ENCODE measurements at places on chromosomes 4 and X.

DNA sequence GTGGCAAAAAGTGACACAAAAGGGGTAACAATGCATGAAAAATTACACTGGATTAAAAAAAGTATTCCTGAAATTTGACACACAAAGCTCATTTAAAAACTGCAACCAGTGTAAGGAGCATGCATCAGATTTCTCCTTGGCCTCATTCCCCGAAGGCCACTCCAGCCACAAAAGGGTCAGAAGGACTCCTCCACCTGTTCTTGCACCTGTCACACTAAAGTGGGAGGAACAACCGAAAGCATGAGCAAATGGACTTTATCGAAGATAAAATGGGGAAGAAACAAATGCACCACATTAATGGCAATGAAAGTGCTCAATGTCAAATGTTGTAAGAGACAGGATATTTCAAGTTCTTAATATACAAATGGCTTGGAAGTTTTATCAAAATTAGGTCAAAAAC, 88.2 kb downstream of the ADGRA3 start:
- no peak for DNase-seq

GRCh38 chr4:81997313-81997712, 376.5 kb downstream of the HNRNPD start:
- no peak for DNase-seq

DNA sequence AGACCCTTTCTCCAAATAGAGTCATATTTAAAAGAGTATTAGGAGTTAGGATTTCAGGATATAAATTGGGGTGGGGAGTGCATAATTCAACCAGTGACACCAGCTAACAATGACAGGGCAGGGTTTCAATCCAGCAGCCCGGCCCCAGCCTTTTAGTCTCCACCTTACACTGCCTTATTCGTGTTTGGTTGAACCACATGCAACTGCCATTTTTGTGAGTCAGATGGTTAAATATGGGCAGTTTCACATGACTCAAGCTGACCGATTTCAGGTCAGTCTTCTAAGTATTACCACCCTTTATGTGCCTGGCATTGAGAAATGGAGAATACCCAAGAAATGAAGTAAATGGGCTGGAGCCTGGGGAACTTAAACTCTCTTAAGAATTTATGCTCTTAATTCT, 102.8 kb downstream of the STOX2 start:
- DNase-seq, result no peak

- no peak for DNase-seq
Observed at GRCh38 chrX:45757272-45757671, 556.6 kb upstream of the DIPK2B start.

DNA sequence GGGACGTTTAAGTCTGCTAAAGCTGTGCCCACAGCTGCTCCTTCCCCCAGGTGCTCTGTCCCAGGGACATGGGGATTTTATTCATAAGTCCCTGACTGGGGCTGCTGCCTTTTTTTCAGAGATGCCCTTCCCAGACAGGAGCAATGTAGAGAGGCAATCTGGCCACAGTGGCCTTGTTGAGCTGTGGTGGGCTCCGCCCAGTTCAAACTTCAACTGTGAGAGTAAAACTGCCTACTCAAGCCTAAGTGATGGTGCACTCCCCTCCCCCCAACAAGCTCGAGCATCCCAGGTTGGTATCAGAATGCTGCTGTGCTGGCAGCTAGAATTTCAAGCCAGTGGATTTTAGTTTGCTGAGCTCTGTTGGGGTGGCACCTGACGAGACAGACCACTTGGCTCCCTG, 1371.4 kb downstream of the ADGRL3 start:
- no peak for DNase-seq

- no peak for DNase-seq
Observed at GRCh38 chr4:105265689-105266088, 119.0 kb downstream of the TET2 start.

DNA sequence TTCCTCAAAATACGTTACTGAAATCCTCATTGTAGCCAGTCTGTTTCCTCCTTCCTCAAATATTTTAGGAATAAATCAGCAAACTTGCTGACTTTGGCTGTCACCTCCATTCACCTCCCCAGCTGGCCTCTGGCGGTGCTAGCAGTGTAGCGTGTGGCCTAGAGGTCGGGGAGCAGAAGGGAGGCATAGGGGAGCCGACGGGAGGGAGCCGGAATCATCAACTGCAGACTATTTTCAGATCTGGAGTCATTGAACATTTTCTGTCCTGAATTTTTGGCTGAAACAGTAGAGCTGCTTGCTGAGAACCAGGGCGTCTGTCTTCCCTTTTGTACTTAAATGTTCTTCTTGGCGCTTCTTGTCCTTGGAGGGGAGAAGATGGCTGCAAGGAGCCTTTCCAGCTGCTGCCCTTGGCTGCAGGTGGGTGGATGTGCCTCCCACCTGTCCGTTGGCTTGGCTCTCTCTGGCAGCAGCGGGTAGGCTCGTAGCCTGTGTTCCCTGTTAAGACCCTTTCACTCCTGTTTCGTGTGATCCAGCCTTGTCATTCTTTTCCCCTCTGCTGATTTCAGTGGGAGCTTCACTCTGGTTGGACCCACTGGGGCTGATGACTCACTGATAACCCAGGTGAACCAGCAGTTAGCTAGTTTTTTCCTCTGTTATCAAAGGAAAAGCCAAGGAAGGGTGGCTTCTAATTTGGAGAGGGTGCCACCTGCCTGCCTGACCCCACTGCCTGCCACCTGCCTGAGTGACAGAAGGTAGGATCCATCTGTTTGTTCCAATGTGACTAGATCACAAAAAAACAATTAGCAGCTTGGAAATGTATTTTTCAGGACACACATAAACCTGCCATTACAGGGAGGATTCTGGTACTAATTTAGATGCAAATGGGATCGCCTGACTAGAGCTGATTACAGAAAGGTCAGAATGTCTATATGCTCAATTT, 135.9 kb downstream of the GATB start:
- DNase-seq, result no peak

GRCh38 chr4:28443371-28443770, 1582.7 kb downstream of the STIM2 start:
- no peak for DNase-seq

- DNase-seq, result no peak
Observed at GRCh38 chr4:8774071-8774470, 97.6 kb downstream of the HMX1 start.

DNA sequence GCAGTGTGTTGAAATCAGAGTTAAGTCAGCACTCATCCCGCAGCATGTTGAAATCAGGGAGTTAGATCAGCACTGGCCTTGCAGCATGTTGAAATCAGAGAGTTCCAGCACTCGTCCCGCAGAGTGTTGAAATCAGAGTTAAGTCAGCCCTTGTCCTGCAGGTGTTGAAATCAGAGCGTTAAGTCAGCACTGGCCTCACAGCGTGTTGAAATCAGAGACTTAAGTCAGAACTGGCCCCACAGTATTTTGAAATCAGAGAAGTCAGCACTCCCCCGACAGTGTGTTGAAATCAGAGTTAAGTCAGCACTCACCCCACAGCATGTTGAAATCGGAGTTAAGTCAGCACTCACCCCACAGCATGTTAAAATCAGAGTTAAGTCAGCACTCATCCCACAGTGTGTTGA, 10.9 kb upstream of the UVSSA start:
- no peak for DNase-seq

GRCh38 chr4:140102421-140102820, 51.6 kb downstream of the MAML3 start:
- DNase-seq, result no peak

DNA sequence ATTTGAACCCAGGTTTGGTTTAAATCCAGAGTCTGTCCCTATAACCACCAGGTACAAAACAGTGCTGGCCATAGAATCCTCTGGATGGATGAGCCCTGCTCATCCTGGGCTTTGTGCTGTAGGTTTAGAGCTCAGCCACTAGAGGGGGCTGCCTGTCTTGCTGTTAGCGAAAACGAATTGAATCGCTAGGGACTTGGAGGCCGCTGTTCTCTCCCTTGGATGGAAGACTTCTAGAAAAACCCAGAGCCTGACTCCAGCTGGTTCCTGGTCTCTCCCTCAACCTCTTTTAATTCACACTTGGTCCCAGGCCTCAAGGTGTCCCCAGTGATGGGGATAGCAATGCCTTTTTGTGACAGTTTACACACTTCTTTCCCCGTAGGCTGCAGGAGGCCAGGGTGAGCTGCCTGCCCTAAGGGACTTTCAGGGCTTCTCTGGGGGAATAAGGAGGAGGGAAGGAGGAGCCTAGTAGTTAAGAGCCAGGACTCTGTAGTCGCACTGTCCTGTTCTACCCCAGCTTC, 8.7 kb downstream of the RIPPLY1 start:
- no peak for DNase-seq

GRCh38 chr4:8868321-8869001, 3.2 kb downstream of the HMX1 start:
- no peak for DNase-seq

GRCh38 chr4:71201057-71201456, 137.8 kb upstream of the SLC4A4 start:
- no peak for DNase-seq

DNA sequence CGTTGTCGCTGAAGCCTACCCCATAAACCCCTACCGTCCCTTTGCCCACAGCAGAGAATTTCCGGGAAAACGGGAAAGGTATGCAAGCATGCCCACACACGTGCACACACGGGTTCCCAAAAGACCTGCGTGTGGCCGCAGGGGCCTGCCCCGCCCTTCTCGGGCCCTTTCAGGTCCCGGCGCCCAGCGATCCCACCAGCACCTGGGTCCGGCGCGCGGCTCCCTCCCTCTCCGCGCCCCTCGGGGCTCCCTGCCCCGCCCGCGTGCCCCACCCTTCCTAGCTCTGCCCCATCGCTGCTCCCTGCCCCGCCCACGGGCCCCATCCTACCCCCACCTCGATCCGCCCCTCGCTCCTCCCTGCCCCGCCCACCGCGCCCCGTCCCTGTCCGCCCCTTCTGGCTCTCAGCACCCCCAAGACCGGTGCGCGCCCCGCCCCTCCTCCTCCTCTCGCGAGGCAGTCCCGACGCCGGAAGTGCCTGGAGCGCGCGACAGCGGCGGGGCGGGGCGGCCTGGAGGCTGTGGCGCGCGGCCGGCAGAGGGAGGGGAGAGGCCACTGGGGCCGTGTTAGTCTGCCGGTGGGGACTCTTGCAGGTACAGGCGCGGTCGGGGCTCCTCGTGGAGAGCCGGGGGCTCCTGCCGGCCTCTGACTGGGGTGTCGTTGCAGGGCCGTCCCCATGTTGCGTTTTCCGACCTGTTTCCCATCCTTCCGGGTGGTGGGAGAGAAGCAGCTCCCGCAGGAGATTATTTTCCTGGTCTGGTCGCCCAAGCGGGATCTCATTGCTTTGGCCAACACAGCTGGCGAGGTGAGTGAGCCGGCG, at the start of gene ANAPC4:
Gene ANAPC4 (plus strand): TSS at position 510 of the 818 bp plus-strand sequence. CDS start 165 bp downstream, at position 675.
- peak; percentile 80 for DNase-seq

DNA sequence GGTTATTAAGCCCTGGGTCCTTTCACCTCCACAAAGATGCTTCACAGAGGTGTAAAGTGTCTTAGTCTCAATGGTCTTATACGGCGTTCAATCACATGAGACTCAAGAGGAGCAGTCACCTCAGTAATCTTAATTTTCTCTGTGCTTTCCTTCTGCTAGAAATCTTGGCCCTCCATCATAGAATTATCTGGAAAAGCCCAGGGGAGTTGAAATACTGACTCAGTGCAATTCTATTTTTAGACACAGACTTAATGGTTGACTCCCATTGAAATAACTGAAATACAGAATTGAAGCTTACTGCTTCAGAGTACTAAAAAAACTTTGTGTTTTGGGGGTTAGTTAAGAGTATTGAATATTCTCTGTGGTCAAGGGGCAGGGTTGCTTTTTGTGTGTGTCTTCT, 94.5 kb upstream of the IL15 start:
- no peak for DNase-seq

GRCh38 chr4:74018771-74019170, 19.7 kb downstream of the CXCL3 start:
- no peak for DNase-seq

- DNase-seq, result no peak
Observed at GRCh38 chrX:104315555-104315954, 60.8 kb upstream of the ESX1 start.

GRCh38 chrX:40415675-40416074, 165.1 kb upstream of the ATP6AP2 start:
- no peak for DNase-seq

- DNase-seq, result no peak
Observed at GRCh38 chr4:22531311-22532019, 15.6 kb upstream of the ADGRA3 start.

DNA sequence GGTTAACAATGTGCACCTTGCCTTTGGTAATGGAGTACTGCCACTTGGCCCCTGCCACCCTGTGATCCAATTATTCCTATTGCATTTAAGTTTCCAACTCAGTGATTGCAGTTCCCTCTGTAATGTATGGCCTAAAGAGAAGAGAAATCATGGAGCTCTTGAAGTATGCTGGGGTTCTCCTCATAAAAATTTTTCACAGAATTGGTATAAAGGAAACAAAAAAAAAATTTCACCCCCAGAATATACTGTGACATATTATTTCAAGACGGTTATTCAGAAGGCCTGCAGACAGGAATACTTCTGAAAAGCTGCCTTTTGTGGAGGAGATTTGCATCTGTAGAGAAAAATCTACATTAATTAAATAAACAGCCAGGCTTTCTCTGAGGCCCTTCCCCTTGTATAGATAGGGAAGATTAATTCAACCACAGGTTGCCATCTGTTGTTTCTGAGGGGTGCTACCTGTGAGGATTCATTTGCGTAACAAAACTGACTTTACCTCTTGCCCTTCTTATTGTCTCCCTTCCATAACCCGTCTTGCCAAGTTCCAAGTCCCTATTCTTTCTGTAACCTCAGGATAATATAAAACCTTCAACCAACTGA, 94.8 kb upstream of the LANCL3 start:
- DNase-seq, result no peak

- no peak for DNase-seq
Observed at GRCh38 chrX:110317061-110317819, 645 bp downstream of the AMMECR1 start.

DNA sequence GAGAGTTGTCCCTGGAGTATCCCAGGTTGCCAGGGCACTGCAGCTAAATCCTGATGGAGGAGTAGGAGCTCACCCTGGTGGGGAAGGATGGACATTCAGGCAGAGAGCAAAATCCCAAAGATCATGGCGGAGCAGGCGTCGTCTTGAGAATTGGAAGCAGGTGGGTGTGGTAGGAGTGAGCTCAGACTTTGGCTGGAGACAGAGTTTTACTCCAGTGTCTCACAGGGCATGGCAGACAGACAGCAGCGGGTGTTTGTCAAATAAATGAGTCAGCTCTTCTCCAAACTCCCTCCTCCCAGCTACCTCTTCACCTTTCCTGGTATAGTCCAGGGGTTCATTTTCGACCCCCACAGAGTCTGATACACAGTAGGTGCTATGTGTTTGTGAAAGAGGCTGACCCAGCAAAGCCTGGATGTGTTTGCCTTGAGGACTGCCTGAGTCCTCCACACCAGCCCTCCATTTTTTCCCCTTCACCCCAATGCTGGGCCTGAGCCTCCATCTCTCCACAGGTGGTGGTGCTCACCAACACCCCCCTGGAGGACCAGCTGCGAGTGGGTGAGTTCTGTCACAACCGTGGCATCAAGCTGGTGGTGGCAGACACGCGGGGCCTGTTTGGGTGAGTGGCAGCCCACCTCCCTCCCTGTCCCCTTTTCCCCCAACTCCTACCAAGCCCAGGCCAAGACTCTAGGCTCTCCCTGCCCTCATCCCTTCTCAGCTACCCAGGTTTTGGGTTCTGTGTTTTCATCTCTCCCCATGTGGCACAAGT, 6.9 kb downstream of the UBA1 start:
- DNase-seq, result no peak

GRCh38 chrX:88437563-88437962, 309.5 kb upstream of the CPXCR1 start:
- no peak for DNase-seq

- DNase-seq, result no peak
Observed at GRCh38 chr4:96708766-96709165, 868.9 kb downstream of the PDHA2 start.

Measured in CMK (cell line).